ENCODE measurements at places on chromosomes 5 and 9. TPM values are rescaled to one million over a fixed set of nuclear protein-coding genes. Genes with fewer than 3 reads are reported as not detected.

The MCTP1 gene
- total RNA-seq = 46.4 TPM

The SLC9A3 gene
- 9.1 TPM for total RNA-seq

The PCDHA1 gene
- total RNA-seq = 0.12 TPM

The FLT4 gene
- 6.0 TPM for total RNA-seq
